ENCODE measurements at places on chromosomes 11 and 22.

- DNase-seq = no peak
Observed at GRCh38 chr11:100637706-100638105, 49.4 kb upstream of the ARHGAP42 start.

GRCh38 chr11:17244046-17244445, 32.5 kb upstream of the NUCB2 start:
- no peak for DNase-seq

- no peak for DNase-seq
Observed at GRCh38 chr11:35302398-35302797, 117.0 kb downstream of the SLC1A2 start.

GRCh38 chr11:105611572-105612441, 1.9 kb downstream of the GRIA4 start:
- DNase-seq = no peak

DNA sequence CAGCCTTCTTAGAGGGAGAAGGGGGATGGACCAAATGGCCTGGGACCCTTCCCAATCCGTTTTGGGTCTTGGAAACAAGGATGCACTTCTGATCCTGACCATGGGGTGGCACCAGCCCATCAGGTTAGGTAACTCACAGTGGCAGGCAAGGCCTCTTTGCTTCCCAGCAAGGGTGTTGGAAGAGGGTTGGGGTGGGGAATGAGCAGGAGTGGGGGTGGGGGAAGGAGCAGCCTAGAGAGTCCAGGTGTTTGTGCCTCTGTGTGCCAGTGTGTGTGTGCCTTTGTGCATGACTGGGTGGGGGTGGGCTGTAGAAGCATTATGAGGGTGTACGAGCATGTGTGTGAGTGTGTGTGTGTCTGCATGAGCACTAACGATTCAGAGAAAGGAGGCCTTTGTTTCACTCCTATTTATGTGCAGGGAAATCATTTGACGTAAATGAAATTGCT, 213.1 kb downstream of the INSC start:
- peak; percentile 4 for DNase-seq

- no peak for DNase-seq
Observed at GRCh38 chr22:27573280-27574001, 228.1 kb downstream of the MN1 start.

- DNase-seq = no peak
Observed at GRCh38 chr11:82403640-82404305, 329.9 kb downstream of the FAM181B start.

DNA sequence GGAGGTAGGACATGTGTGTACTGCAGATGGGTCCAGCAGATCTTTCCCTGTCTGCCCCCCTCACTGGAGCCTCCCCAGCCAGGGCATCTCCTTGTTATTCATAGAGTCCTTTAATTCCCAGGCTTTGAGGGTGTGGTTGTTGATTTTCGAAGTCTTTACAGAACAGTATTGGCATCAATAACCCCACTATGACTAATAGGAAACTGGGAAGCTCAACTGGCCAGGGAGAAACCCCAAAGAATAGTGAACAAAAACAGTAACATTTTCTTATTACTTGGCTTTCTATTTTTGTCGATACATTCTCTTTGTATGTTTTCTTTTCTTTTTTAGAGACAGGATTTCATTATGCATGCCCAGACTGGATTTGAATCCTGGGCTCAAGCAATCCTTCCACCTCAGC, 57.9 kb downstream of the NF2 start:
- no peak for DNase-seq

GRCh38 chr11:113173126-113173525, 141.3 kb upstream of the TTC12 start:
- DNase-seq = no peak

DNA sequence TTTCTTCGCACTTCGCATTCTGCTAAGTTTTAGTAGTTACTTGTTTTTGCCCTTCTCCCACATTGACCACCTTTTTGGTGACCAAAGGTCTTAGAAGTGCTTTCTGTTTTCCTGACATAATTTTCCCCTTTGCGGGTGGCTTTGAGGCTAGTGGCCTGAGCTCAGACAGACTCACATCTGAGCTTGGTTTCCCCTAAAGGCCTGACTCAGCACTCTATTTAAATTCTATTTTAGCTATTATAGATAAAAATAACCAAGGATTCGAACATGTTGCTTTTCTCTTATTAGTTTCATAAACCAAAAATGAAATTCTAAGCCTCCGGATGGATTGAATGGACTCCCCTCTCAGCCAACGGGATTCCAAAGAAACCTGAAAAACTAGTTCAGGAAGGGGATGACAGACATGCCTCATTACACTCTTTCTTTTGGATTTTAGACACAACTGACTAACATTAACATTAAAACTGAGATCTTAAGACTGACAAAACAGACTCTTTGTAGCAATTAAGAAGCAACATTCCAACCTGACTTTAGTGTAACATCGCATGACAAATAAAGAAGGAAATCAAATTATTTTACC, 258.5 kb downstream of the LUZP2 start:
- no peak for DNase-seq

DNA sequence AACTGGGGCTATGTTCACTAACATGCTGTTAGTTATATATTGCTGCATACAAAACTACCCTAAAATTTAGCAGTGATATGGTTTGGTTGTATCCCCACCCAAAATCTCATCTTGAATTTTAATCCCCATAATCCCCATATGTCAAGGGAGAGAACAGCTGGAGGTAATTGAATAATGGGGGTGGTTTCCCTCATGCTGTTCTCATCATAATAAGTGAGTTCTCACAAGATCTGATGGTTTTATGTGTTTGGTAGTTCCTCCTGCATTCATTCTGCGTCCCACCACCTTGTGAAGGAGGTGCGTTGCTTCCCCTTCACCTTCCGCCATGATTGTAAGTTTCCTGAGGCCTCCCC, 10.0 kb upstream of the PATL1 start:
- DNase-seq = no peak

DNA sequence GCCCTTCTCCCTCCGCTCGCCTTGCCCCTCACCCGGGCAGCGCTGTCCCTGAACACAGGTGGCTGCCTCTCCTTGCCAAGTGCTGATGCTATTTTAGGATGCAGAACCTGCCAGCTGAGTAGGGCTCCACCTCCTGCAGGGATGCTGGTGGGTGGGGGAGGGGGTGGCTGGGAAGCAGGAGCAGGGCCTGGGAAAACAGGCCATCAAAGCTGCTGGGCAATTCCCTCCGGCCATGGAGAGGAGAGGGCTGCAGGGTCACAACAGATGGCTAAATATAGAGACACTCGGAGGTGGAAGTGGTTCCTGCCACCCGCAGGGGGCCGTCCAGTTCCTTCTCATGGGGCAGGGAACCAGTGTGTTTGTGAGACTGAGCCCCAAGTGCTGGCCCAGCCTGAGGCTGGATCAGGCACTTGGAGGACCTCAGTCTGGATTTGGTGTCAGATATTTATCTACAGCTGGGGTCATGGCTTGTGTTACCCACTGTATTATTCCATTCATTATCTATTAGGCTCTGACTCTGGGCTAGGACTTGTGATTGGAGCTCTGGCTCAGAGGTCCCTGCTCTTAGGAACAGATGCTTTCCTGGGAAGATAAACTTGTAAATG, 59.6 kb downstream of the LRRC32 start:
- DNase-seq = no peak

GRCh38 chr11:118908901-118909618, 16.7 kb downstream of the BCL9L start:
- DNase-seq = no peak

- DNase-seq = no peak
Observed at GRCh38 chr11:61536676-61537270, 28.2 kb downstream of the LRRC10B start.

DNA sequence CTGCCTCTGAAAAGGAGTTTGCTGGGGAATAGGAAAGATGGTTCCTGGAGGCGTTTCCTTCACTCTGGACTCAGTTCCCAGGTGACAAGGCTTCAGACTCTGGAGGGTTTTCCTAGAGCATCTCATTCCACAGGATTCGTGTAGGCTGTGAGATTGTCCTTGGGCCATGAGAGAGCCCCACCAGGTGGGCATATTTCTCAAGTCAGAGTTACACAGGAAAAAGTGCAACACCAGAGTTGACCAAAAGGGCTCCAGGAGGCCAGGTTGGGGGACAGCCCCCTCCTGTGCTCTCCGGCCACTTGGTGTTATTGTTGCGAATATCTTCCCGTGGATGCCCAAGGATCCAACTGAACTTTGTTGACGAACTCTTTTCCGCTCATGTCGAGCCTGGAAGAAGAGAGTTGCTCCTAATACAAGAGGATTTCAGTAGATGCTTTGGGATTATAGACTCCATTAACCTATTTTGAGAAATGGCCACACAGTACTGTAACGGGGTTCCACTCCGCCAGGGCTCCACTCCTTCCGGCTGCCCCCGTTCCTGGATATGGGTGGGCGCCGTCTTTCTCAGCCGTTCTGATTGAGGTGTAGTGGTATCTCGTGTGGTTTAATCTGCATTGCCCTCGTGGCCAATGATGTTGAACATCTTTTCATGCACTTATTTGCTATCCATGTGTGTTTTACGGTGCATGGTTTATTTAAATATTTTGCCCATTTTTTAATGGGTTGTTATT, 580.3 kb downstream of the BRD1 start:
- DNase-seq = no peak

- no peak for DNase-seq
Observed at GRCh38 chr11:30125456-30125855, 105.4 kb upstream of the FSHB start.

- no peak for DNase-seq
Observed at GRCh38 chr22:22452211-22452610, 56.3 kb downstream of the ZNF280B start.

GRCh38 chr11:18485913-18486528, 30.4 kb downstream of the LDHAL6A start:
- DNase-seq = no peak

DNA sequence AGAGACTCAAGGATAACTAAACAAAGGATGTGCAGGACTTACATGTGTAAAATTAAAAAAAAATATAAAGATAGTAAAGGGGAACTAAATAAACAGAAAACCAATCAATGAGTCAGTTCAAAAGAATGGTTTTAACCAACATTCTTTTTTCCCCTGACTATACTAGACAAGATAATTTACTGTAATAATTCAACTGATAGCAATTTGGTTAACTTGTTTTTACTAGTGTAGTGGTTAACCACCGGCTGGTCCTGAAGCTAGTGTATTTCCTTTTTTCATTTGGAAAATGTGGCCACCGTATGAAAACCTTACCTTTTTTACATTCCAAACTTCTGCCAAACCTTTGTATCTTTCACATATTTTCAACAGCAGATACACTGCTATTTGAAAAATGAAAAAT, 123.1 kb downstream of the ARHGAP42 start:
- DNase-seq = no peak

DNA sequence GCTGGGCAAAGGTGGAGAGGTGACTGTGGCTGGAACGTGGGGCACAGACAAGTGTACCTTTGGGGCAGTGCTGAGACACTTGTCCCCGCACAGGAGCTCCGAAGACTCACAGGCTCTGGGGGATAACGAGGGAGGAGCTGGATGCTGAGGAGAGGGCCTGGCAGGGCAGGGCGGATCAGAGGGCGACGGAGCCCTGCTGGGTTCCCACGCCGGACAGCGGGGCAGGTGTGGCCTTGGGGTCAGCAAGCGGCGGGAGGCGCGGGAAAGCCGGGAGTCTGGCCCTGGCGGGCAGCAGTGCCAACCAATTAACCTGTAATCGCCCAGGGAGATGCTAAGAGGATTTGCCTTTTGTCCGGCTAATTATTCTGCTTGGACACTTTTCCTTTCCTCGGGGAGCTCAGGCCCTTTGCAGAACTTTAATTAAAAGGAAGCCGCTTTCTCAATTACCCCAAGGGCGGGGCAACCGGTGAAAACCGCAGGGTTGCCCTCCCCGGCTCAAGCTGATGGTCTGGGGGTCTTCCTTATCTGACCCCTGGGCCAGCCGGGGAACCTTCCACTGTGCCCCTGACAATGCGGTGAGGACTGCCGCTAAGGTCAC, 71.5 kb downstream of the WNT7B start:
- no peak for DNase-seq

GRCh38 chr11:506238-506994, 626 bp downstream of the RNH1 start:
- peak; percentile 98 for DNase-seq

DNA sequence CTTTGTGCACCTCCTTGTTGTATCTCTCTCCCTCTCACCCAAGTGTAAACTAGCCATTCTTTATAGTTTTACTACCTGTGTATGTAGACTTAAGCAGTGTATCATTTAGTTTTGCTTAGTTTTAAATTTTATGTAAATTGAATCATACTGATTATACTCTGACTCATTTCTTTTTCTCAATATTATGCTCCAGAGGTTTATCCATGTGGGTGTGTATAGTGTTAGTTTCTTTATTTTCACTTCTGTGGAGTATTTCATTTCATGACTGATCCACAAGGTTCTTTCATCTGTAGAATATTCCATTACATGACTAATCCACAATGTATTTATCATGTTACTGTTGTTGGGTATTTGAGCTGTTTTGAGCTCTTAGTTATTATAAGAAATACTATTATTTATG, 62.0 kb downstream of the CCDC34 start:
- no peak for DNase-seq

DNA sequence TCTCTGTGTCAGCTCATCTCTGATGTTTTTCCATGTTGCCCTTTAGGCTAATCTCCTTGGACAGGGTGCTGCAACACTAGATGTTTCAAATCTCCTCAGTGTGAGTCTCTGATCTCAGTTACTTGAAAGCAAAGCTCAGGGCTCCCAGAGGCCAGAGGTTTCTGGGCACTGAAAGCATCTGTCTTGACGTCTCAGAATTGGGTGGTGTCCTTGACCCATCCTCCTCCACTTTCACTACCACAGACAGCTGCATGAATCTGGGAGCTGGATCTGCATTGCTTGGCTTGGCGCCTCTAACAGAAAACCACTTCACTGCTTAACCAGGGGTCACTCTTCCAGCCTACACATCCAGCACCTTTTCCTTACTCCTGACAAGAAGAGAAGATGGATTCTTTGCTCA, 399.4 kb downstream of the NXPE2 start:
- no peak for DNase-seq

DNA sequence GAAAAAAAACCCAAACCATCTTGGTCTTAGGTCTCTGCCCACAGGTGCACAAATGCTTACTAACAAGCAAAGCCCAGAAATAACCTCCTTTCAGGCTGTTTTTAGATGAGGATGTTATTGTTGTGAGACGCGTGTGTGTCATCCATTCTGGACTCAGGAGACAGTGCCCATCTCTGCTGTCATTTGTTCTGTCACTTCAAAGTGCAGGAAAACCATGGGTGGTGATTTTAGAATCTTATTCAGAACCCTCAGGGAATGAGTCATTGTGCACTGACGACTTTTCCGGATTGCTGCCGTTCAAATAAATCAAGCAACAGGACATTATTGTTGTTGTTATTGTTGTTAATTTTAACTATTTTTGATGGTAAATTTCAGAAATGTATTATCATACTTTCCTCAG, 110.3 kb downstream of the LRRC32 start:
- no peak for DNase-seq

- no peak for DNase-seq
Observed at GRCh38 chr11:119803726-119804294, 74.8 kb upstream of the NECTIN1 start.

GRCh38 chr22:16917144-16918003, 90.6 kb downstream of the GAB4 start:
- DNase-seq = peak; percentile 49

Data from stimulated activated CD4-positive, alpha-beta T cell treated with anti-CD3 and anti-CD28 coated beads, Interleukin-4, amount 100 ng/mL, for 48 hours (primary cell).